ENCODE measurements at places on chromosomes 4 and X.

DNA sequence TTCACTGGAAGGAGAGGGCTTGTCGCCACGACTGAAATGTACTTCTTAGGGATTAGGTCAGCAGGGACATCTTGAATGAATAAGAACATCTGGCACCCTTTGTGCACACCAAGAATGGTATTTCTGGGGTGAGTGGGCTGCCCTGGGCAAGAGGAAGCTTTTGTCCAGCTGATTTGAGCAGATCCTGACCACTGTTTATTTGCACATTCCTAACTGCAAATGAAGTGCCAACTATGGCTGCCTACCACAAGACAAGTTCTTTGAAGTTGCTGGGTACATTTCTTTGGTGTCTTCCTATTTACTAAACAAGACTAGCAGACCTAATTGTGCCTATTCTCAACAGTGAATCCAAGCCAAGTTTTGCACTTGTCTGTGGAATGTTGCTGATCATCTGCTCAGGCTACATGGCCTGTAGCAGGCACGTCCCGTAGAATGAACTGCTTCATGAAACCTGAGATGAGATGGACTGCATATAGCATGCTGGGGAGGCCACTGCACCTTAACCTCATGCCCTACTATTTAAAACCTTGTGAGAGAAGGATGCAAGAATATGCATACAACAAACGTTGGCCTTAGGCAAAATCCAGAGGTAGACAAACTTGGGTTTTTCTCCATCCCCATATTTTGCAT is 45.0 kb downstream of the PIR start:
- DNase-seq: no peak

DNA sequence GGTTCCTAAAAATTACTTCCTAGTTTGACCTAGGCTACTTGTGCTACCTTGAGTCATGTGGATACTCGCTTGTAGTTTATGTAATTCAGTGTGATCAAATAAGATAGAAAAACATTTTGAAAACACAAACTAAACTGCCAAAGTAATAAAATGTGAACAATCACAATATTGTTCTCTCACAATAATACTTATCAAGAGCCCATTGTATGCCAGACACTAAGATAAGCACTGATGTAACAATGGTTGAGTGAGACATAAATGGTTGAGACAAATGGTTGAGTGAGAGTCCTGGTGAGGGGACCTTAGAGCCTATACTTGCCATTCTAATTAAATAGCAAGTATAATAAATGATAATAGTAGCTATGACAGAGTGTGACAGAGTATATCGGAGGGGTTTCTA is 41.7 kb downstream of the RFC1 start:
- DNase-seq: no peak

GRCh38 chrX:56986138-56986537 is 9.2 kb downstream of the SPIN3 start:
- no peak for DNase-seq

GRCh38 chrX:109347632-109348031 is 134.3 kb downstream of the GUCY2F start:
- DNase-seq: no peak

- DNase-seq: no peak
These were observed 13.2 kb upstream of the PCDH18 start for GRCh38 chr4:137545461-137545861.

GRCh38 chr4:171583790-171584189 is 229.4 kb upstream of the GALNTL6 start:
- no peak for DNase-seq

DNA sequence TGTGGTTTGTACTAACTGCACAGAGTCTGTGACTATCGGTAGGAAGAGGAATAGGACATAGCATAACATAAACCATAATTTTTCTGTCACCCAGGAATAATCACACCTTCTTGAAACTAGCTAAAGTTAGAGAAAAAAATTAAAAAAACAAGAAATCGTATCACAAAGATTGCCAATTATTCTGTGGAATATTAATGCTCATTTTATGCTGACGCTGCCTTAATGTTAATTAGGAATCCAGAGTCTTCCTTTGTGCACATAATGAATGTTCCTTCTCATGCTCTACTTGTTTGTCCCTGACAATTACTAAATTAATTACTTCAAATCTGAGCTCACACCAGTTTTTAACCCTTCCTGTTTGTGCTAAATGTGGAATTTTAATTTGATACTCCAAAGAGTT is 772.7 kb upstream of the EPHA5 start:
- DNase-seq: no peak

- no peak for DNase-seq
These were observed 57.3 kb downstream of the KLF8 start for GRCh38 chrX:56289449-56289848.

GRCh38 chr4:41475402-41475801 is 62.6 kb upstream of the LIMCH1 start:
- no peak for DNase-seq

GRCh38 chrX:21963731-21964405 is 23.4 kb downstream of the SMS start:
- no peak for DNase-seq

DNA sequence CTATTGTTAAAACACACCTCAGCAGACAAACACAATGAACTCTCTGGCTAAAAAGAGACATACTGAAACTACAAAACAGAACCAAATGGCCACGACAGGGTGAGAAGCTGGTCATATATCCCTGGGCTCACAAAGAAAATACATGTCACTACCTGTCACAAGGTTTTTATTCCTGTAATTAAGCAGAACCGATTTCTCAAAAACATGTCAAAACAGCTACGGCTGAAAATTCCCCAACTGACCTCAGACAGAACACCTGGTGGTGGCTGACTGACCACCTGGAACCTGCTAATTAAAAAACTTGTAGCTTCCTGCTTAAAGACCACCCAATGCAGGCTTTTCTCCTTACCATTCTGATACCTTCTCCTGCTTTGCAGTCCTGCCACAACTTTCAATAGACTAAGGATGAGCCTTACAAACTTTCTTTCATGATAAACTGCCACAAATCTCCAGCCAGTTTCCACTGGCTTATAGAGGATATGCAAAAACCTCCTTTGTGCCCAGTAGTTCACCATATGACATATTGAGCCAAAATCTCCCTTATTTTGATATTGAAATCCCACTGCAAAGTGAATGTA is 571.9 kb downstream of the SPOCK3 start:
- DNase-seq: no peak

DNA sequence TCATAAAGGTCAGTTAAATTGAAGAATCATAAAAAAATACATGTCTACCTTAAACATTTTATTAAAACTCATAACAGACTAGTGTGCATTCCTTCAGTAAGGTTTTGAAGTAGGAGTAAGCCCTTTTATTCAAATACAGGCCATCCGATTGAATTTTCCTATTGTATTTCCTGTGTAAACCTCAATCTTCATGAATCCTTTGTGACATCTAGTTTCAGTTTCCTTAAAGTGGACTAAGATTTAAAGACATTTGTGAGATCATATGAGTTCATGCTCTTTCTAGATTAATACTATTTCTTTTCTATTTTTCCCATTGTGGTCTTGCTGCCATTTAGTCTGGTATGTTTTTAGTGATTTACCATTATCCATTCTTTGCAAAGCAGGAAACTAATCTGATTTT is 644.7 kb upstream of the BOD1L1 start:
- DNase-seq: no peak

DNA sequence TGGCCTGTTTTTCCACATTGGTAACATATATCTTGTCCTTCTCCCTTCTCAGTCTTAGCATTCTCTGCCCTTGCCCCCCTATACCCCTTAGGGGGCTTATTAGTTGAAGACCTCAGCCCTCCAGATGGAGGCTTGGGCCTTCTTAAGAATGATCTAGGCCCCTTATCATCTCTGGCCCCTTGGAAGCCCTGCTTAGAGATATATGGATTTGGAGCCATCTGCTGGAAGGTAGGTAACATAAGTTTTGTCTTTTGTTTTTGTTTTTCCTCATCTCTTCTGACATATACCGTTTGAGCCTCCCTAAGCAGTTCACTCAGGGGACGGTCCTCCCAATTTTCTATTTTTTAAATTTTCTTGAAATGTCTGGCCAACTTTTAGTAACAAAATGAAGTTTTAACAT is 48.3 kb upstream of the NAP1L2 start:
- no peak for DNase-seq

DNA sequence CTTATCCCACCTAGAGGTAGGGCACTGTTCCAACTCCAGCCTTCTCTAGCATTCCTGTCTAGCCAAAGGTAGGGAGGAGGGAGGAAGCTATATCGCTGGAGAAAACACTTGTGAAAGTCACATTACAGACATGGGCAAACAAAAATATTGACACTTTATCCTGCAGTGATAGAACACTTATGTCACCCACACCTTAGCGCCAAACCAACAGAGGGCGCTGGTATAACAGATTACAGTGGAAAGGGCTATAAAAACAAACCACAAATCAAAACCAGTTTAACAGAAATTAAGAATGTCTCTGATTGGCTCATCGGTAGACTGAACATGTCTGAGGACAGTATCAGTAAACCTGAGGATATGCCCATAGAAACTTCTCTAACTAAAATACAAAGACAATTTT is 451.3 kb downstream of the TLL1 start:
- no peak for DNase-seq

GRCh38 chr4:7637139-7637538 is 202.4 kb upstream of the PSAPL1 start:
- DNase-seq: no peak

- no peak for DNase-seq
These were observed 20.3 kb downstream of the EVC start for GRCh38 chr4:5730993-5731990.

DNA sequence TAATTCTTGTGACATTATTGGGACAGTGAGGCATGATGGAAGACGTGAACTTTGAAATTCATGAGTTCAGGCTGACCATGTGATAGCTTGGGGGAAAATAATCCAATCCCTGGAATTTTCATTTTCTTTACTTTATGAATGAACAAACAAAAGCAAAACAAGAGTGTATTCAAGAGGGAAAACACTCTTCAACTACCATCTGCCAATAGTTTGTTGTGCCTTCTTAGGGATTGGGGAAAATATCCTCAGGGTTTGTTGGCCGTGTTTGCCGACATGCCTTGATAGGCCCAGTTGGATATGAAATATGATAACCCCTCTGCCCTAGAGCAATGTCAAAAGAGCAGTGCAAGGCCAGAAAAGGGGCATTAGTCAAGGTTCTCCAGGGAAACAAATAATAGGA is 80.8 kb upstream of the CLNK start:
- no peak for DNase-seq

DNA sequence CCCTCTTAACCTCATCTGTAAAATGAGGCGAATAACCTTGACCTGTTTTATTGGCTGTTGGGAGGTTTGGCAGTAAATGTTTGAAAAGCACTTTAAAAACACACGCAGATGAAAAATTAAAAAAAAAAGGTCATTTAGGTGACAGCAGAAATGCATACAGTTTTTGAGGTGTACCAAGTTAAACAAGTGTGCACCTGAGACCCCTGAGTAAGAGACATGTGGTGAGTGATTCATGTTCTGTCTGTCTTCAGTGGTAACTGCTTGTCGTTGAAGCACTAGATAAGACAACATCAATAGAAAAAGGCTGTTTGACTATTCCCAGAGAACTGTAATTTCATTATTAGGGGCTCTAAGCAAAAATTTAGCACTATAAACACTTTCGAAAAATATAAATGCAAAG is 608.4 kb upstream of the PITX2 start:
- DNase-seq: no peak

- no peak for DNase-seq
These were observed 135.0 kb downstream of the RAB28 start for GRCh38 chr4:13349096-13349495.

- no peak for DNase-seq
These were observed 11.2 kb downstream of the IDS start for GRCh38 chrX:149493567-149494562.

- DNase-seq: no peak
These were observed 132.8 kb upstream of the KLF3 start for GRCh38 chr4:38531141-38531727.

DNA sequence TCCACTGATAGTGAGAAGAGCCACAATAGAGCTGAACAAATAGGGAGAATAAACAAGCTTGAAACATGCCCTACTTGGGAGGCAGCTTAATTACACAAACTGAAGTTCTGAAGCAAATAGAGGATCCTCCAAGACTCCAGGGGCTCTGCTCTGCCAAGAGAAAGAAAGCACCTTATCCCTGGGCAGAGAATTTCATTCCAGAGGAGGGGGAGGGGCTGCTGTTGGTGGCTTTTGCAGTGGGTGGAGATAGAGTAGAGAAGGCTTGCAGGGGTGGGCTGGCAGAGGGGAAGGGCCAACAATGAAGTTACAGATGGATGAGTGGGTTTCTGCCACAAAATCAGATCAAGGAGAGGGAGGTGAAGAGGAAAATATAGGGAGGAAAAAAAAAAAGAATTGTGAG is 1.0 kb upstream of the LPAR4 start:
- DNase-seq: no peak

GRCh38 chr4:182277377-182277776 is 34.2 kb downstream of the TENM3 start:
- no peak for DNase-seq

GRCh38 chrX:42096265-42096920 is 173.0 kb upstream of the CASK start:
- DNase-seq: no peak

DNA sequence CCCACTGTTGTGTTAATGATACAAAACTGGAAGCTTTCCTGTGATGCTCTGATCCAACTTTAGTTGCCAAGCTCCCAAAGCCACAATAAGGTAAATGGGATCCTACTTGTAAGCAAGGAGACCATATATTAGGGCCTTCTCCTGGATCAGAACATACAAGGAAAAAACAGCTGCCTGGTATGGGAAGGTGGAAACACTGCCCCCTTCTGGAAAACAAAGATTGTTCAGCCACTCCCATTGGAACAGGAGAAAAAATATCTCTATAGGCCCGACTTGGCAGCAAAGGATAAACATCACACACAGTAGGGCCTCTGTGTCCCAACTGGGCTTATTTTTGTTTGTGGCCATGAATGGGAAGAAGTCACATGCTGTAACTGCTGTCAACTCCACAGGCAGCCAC is 166.5 kb downstream of the TBX22 start:
- DNase-seq: no peak

DNA sequence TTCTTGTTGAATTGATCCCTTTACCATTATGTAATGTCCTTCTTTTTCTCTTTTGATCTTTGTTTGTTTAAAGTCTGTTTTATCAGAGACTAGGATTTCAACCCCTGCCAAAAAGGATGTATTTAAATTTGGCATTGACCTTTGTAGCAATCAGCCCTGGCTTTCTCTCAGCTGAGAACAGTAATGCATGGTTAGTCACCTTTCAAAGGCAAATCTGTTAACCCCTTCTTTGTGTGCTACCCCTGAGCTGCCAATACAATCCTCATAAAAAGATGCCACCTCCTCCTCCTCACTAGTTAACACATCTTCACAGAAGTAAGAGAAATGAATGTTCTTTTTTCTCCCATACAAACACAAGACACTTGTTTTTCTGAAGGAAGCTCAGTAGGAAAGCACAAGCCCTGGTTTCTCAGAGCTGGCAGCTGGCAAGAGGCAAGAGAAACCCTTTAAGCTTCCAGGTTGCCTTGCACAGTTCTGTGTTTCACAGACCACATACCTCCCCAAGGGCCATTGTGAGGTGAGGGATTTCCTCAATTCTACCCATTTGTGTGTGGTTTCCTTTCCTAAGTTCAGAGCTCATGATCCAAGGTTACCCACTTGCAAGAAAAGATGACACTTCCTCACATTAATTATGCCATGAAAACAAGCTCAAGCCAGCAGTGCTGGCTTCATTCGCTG is 122.6 kb downstream of the RCHY1 start:
- no peak for DNase-seq
